ENCODE measurements at places on chromosomes 7 and 10.

DNA sequence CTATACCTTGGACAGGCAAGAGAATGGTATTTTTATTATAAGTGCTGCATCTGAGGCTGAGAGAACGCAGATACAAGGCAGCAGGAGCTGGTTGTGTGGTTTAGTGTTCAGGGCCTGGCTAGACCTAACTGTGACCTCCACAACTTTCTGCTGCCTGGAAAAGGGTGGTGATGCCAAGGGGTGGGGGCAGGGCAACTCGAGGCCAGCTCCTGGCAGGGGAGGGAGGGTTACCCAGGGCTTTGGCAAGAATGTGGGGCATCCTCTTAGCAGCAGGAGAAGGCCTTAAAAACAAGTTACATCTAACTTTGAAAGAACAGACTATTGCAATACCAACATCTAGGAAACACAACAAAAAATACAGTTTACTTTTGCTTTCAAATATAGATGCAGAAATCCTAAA is 13.0 kb downstream of the MXI1 start:
- no peak for DNase-seq

- DNase-seq: no peak
These were observed 38.7 kb downstream of the DAGLB start for GRCh38 chr7:6409091-6409490.

DNA sequence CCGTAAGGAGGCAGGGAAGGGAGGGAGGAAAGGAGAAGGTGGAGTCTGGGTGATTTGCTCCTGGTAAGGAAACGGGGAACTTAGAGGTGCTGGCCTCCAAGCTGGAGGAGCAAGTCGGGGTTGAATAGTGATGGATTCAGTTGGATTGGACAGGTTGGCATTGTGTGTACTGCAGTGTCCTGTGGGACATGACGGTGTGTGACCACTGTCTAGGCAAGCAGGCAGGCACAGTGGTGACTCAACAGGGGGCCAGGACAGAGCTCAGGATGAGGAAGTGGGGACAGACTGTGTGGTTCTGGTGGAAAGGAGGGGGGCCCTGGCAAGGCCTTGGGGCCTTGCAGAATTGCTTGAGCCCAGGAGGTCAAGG is 48.8 kb downstream of the COL26A1 start:
- DNase-seq: no peak

DNA sequence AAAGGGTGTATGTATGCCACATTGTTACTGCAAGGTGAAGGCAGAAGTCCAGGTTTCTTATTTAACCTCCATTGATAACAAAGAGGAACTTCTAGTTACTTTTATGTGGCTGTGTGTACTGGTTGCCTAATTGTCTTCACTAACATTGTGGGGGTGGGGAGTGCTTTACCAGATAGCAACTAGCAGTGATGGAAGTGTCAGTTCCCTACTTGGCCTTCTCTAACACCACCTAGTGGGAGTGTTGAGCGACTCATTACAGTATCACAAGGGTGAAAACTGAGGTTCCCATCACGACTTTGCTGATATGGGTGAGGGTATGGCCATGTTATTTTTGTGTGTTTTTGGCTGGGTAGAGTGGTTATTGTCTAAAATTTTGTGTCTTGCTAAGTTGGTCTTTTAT is 274.4 kb downstream of the THSD7A start:
- peak; percentile 39 for DNase-seq

- DNase-seq: no peak
These were observed 113.6 kb upstream of the ZMIZ1 start for GRCh38 chr10:78955206-78955605.

DNA sequence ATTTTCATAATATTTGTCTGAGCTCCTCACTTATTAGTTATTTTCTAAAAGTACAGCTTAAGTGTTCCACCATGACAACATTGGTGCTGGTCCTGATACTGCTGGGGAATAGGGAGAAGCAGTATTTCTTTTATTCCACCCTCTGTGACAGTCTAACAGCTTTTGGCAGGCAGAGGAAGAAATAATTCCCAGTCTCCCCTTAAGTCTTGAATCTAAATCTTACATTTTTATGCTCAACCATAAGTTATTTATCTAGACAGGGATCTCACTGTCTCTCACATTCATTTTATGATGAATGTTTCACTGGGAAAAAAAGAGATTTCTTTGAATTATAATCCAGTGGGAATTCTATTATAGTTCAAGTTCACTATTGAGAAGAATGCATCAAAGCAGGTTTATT is 71.5 kb downstream of the MAGI2 start:
- no peak for DNase-seq

Measured in NCI-H524 (cell line).